GM06990 (cell line): ENCODE measurements at places on chromosomes 1 and 21.

DNA sequence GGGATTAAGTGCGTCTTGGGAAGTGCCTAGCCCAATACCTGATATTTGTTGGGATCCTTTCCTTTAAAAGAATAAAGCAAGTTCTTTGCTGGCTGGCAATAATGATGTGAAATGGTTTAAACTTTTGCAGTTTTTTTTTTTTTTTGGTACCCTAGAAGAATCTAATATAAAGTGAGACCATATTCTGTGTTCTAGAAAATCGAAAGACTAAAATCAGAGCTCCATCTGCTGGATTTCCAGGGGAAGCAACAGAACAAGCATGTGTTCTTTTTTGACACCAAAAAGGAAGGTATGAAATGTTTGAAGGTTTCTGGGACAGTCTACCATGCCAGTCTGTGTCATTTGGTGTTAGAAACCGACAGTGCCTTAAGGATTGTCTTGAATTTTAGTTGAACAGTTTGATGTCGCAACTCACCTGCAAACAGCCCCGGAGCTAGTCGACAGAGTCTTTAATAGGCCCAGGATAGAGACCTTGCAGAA lies 6.4 kb downstream of the UTP11 start:
- DNase-seq, result no peak

DNA sequence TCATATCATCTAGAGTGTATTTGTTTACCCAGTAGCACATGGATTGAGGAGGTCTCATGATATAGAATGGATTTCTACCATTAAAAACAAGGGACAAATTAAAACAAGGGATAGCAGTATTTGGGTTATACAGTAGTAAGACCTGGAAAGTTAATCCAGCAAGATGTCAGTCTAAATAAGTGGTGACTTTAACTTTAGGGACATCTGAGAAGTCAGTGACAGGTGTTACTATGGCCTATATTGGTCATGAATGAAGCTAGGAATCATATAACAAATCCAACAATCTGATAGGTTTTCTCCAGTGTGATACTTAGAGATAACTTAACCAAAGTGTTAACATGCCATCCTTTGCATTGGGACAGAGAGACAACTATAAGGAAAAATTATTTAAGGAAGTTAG lies 42.7 kb upstream of the DHCR24 start:
- no peak for DNase-seq

DNA sequence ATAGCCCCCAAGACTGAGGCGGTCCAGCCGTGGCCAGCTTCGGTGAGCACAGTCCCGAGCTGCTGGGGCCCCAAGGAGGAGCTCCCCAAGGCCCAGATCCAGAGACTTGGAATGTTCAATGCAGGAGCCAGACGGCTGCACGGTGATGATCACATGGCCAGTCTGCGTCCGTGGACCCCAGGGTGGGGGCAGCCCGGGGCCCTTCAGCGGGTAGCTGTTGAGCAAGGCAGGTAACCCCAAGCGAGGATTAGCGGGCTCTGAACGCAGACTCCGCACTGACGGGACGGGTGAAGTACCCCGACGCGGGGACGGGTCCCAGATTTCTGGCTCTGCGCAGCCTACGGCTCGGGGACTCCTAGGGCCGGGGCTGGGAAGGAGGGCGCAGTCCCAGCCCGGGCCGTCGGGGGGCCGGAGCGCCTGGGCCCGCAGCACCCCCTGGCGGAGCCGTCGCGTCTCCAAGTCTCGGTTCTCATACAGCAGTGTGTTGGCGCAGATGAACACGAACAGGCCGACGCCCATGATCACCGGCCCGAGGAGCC lies 2.7 kb downstream of the TMEM200B start:
- peak; percentile 69 for DNase-seq

- DNase-seq, result no peak
These were observed 23.3 kb upstream of the ARTN start for GRCh38 chr1:43910343-43910742.

DNA sequence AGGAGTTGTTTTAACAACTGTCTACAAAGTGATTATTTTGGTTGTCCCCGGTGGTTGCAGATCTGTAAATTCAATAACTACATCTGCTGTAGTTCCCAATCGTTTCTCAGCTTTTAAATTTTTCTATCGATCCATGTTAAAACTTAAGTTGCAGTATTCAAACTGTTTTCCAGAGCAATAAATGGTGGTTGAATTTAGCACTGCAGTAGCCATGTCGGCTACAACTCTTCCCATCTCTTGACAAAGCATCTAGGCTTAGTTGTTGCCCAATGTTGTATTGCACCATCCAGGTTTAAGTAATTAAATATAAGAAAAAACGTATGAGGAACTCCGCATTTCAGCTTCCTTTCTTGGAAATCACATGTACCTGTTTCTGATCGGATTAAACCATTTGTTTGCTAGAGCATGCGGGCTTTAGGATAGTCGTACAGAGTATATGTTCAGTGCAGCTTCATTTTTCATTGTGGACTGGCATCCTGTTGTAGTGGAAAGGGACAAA lies 996 bp downstream of the CNIH4 start:
- DNase-seq, result no peak
